BJ (cell line): ENCODE measurements at places on chromosomes 5 and 9. TPM values are rescaled to one million over a fixed set of nuclear protein-coding genes. Genes with fewer than 3 reads are reported as not detected.
A peak's percentile ranks its signal among the peaks of the same experiment; 100 is the strongest.

GRCh38 chr5:42570966-42571960 lies 148.0 kb downstream of the GHR start:
- DNase-seq, result no peak

DNA sequence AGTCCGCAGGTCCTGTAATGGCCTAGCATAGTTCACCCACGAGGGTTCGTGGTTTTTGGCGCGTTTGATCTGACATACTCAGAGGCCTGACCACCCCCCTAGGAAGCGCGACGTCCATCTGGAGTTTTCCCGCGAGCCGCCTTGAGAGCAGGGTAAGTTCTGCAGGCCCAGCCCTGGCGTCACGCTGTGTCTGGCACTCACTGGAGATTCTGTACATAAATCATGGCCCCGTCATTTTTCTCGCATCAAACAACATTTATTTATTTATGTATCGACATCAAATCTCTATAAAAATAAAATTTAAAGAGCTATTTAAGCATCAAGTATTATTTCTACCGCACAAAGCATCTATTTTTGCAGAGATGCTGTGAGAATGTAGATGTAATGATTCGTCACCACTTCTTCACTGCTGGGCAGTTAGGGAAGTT lies 437 bp upstream of the TRIM41 start:
- DNase-seq, result no peak

- no peak for DNase-seq
Measured at GRCh38 chr5:33764786-33765185, 127.0 kb downstream of the ADAMTS12 start.

DNA sequence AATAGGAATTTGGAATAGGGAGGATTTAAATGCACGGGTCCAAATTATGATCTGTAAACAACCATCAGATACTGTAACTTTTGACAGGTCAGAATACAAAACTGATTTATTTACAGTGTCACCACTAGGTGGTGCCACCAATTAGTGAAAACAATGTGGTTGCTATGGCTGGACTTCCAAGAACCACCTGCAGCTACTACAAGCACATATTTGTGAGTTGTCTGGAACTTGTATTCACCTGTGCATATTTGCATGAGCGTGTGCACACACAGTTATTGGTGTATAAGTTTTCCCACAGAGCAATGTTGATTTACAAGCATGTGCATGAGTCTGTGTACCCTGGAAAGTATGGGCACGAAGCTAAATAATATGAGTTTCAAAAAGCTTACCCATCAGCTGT lies 3.0 kb upstream of the HRCT1 start:
- DNase-seq, result no peak

DNA sequence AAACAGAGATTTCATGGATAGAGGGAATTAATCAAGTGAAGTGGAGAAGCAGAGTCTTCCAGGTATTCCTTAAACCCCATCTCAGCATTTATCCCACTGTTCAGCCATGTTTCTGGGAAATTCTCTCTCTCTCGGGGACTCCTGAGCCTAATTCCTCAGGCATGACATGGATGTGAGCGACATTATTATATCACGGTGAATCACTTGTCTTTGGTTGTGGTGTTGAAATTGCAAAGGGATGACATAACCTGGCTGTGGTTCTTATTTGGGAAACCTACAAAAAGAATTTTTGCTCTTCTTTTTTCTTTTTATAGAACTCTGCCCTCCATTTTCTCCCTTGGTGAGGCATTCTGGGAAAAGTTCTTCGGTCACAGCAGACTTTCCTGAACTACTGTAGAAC lies 457.9 kb upstream of the PTGER4 start:
- DNase-seq, result peak; percentile 72

- no peak for DNase-seq
Measured at GRCh38 chr9:127004946-127005769, 90.6 kb downstream of the RALGPS1 start.

DNA sequence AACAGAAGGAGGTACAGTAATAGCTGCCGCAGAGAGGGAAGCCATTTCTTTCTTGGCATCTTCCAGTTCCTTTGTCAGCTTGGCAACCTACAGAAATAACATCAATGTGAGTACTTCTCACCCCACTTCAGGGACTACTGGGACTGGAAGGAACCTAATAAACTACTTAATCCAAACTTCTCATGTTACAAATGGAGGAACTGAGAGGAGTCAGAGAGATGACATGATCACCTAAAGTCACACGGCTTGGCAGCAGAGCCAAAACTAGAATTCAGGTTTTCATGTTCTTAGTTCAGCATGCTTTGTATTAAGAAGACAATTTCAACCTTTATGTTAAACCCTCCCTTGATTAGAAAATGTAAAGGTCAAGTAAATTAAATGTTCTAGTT lies 44.7 kb downstream of the DIAPH1 start:
- DNase-seq, result no peak

Gene LOX
- 632 and 668 TPM in 2 replicates for polyA plus RNA-seq

GRCh38 chr5:67050125-67050524 lies 146.5 kb downstream of the CD180 start:
- DNase-seq, result no peak

- DNase-seq, result no peak
Measured at GRCh38 chr5:80959768-80960442, at the start of gene RASGRF2. TSS of gene RASGRF2 (plus strand) at chr5:80960363. CDS start at chr5:80960739, 376 bp downstream.
